ENCODE measurements at places on chromosomes 13 and 19.

DNA sequence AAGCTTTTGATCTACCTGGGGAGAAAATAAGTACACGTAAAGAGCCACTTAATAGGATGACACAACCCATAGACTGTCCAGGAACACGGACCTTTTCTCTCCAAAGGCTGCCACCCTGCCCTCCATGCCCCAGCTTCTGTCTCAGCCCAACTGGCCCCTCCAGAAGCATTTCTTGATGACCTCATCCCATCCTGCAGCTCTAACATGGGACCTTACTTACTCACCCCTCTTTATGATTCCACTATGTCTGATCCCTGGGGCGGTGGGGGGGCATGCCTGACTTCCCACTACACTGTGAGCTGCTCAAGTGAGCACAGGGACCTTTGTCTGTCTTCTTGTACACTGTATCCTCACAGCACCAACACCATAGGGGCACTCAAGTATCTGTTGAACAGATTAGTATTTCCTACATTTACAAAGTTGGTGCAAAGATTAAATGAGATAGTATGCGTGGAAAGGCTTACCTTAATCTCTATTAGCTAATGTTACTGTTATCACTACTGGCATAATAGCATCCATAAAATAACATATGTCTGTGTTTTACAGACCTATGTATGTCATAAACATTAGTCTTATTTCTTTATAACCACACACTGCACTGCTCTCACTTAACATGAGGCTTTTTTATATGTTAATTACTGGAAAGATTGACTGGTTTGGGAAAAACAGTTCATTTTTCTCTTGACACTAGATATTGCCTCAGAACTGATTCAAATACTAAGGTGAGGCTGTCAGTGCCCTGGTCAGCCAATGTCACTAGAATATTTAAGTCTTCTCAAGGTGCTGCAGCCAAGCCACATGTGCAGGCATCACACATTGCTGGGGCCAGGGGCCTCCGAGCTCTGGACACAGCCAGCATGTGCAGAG, 100.9 kb downstream of the FOXO1 start:
- no peak for DNase-seq

DNA sequence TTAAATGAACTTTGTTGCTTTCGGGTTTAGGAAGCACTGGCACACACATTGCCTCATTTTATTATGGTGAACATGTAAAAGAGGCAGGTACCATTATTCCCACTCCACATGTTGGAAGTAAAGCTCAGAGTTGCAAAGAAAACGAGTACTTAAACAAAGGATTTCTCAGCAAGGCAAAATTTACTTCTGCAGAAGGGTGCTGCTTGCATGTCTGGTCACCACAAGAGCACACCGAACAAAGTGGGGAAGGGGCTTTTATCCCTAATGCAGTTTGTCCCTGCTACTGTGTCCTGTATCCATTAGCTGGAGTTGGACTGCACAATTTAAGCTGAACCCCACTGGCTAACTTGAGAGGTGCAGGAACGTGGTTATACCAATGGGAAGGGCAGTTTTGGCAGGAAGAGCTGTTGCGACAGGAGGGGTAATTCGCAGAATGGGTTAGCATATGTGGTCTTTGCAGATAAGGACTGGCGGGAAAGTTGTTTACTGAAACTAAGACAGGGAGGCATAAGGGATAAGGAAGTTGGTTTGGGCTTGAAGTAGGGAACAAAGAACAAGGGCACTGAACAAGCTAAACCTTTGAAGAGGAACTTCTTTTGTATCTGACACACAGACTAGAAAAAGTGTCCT, 545.5 kb downstream of the UQCRFS1 start:
- no peak for DNase-seq

DNA sequence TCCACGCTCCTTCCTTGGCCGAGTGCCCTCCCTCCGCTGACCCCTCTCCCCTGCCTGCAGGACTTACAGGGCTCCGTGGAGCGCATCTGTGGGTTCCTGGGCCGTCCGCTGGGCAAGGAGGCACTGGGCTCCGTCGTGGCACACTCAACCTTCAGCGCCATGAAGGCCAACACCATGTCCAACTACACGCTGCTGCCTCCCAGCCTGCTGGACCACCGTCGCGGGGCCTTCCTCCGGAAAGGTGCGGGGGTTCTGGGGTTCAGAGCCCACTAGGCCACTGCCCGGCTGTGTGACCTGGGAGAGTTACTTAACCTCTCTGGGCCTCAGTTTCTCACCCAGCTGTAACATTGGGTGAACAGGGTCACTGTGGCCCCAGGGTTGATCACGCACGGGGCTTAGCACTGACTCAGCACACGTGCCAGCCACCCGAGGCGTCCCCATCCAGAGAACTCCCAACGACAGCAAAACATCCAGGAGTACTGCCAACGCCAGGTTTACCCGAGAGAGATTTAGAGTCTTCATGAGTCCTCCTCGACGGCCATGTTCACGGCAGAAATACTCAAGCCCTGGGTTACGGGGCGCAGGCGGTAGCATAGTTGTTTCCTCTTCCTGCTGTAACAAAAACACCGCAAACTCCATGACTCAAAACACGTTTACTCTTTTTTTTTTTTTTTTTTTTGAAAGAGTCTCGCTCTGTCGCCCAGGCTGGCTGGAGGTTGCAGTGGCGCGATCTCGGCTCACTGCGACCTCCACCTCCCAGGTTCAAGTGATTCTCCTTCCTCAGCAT, 9.7 kb upstream of the SPACA4 start:
- DNase-seq, result no peak

GRCh38 chr13:30998136-30999088, 66.0 kb downstream of the TEX26 start:
- DNase-seq, result no peak

DNA sequence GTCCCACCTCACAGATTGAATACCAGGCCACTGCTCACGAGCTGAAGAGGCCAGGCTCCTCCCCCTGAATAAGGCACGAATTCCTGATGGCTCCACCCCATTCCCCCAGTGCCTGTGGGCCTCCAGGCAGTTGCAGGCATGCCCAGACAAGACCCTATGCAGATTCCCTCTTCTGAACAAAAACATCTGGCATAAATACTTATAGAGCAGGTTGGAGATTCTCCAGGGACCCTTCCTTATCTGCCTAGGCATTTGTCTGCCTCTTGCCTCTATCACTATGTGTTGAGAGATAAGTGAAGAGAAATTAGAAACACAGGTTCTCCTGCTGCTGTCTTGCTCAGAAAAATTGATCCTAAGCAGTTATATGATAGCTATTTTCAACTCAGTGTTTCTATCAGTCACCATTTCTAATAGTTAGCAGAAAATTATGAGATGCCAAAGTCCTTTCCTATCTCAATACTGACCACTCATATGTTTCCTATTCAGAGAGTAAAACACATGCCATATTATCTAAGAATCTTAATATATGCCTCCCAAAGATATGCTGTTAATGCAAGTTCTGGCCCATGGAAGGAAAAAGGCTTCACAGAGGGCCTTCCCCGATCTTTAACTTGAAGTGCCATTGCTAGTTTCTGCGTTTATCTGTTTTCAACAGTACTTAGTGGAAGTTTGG, 364.0 kb downstream of the KCTD12 start:
- DNase-seq, result no peak
